ENCODE measurements at places on chromosomes 5 and 9. TPM values are rescaled to one million over a fixed set of nuclear protein-coding genes. Genes with fewer than 3 reads are reported as not detected.

DNA sequence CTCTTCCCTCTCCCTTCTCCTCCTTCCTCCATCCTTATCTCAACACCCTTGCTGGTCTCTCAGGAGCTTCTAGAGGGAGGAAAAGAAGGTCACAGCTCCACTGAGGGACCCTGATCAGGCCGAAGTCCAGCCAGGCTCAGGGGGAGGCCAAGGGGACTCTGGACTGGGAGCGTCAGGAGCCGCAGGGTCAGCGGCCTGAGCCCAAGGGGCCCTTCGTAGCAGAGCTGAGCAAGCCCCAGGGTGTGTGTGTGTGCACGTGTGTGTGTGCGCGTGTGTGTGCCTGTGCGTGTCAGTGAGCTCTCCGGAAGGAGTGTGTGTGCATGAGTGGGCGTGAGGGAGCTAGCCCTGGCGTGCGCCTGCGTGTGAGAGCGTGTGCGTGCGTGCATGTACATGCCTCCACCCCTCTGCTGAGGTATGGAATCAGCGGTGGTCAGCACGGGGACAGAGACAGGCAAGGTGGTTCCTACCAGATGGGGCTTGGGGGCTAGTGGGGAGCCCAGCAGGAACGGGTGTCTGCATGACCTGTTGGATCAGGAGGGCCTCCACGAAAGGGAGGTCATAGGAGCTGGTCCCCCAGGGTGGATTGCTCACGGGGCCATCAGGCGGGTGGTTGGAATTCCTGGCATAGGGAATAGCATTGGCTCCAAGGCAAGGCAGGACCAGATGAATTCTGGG, 10.0 kb upstream of the AGPAT2 start:
- DNase-seq, result no peak

DNA sequence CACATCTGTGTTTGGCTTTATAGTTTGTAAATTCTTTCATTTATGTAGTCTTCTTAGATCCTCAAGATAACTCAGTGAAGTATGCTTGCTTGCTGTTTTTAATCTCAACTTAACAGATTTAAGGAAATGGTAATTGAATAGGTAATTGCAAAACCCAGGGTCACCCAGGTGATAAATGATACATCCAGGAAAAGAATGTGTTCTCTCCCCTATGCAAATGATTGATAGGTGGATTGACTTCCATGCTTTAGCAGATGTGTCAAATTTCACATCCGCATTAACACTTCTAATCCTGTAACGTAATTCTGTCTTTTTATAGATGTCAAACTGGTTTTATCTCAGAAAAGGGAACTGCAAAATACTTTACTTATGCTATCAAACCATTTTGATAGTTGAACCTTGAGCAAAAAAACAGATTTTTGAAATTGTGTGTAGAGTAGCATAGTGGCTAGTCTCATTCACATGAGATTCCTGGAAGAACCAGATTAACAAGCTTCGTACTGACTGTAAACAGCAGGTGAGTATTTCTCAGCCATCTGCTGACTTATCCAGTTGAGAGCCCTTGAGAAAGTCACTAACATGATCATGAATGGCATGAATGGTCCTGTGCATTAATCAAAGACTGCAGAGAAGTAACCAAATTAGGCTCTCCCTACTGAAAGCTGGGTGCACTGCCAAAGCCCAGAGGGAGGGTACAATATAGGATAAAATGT, 86.7 kb upstream of the PAM start:
- no peak for DNase-seq

DNA sequence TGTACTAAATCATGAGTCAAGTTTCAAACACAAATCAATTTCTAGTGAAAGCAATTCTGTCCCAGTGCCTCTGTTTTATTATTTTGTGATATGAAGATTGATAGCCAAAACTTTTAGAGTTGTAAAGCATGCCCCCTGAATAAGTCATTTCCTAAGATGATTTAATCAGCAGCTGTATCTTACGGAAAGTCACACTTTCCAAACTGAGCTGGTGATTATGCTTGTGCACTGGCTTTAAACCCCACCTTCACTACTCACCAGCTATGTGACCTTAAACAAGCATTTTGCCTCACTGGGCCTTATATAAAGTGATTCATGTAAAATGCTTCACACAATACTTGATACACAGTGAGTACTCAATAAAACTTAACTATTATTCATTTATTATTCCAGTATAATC, 78.1 kb downstream of the EDIL3 start:
- peak; percentile 25 for DNase-seq

DNA sequence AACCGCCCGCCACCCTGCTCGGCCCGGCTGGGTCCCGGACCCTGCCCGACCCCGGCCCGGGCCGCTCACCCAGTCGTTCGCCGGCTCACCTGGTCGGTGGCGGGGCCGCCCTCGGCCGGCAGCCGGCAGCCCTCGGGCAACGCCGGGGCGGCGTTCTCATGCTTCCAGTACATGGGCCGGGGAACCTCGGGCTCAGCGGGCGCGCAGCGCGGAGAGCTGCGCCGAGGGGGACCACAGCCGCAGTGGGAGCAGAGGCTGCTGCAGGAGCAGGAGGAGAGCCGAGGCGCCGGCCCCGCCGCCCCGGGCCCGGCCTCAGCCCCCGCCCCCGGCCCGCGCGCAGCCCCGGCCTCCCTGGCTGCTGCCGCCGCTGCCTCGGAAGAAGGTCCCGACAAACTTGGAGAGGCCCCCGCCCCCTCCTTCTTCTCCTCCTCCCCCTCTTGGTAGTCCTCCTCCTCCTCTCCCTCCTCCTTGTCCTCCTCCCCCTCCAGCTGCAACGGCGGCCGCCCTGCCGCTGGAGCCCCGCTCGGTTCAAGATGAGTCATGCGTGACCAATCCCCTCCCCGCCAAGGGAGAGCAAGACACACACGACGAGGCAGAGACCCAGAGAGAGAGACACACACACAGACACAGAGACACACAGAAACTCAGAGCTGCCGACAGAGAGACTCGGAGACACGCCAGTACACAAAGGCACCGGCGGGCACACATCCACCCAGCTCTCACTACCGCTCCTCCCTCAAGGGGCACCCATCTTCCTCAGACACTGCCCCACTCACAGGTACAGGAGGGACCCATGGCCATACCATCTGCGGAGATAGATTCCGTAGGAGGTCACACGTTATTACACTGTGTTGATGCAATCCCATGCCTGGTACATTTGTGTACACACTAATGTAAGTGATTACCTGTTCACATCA, at the start of gene LHX6:
Gene LHX6, minus strand, starts transcription at position 390 of the 917 bp plus-strand sequence. Its CDS starts 217 bp downstream, at position 173.
- peak; percentile 47 for DNase-seq

IL3 gene
- total RNA-seq, result not detected
